Amniotic stem cell (primary cell): ENCODE measurements at places on chromosomes 12 and 14.

GRCh38 chr12:68439368-68440045 lies 107.3 kb upstream of the MDM1 start:
- no peak for DNase-seq

GRCh38 chr12:80490329-80490728 lies 46.3 kb downstream of the PTPRQ start:
- no peak for DNase-seq

GRCh38 chr12:55607821-55608594 lies 28.7 kb upstream of the OR10P1 start:
- DNase-seq, result no peak

DNA sequence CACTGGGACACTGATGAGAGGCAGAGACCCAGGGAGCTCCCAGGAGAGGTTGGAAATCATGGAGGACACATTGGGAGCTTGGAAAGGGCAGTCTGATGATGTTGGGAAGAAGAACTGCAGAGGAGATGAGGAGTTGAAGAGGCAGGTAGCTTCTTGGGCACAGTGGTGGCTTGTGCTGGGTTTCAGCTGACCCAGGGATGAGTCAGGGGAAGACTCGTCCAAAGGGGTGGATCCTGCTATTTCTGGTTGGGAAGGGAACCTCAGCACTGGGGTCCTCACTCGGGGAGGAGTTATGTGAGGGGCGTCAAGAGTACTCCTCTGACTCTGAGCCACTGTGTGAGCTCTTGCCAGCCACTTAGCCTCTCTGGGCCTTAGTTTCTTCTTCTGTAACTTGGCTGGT lies 11.5 kb downstream of the ADCY4 start:
- no peak for DNase-seq

GRCh38 chr14:56570295-56570694 lies 9.3 kb upstream of the TMEM260 start:
- no peak for DNase-seq

- no peak for DNase-seq
Observed at GRCh38 chr14:64704143-64704742, at the start of gene PLEKHG3. Gene PLEKHG3, plus strand, starts transcription at chr14:64704424. Its CDS starts 23,208 bp downstream, at chr14:64727632.

- no peak for DNase-seq
Observed at GRCh38 chr14:76761960-76762410, 717 bp downstream of the VASH1 start.
